Neural crest cell (in vitro differentiated cells): ENCODE measurements at places on chromosomes 11 and 22.

DNA sequence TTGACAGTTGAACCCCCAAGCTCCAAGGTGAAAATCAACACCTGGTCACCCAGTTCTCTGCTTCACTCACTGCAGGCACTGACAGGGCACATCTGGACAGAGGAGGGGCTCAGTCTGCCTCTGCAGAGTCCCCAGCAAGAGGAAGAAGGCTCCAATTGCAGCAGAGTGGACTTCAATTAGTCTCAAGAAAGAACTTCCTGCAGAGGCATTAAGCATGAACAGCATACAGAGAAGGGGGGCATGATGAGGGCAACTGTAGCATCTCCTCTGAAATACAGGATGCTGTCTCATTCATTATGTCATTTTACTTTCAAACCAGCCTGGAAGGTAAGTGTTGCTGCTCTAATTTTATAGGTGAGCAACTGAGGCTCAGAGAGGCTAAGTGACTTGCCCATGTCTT lies 11.1 kb downstream of the GDPD5 start:
- DNase-seq = no peak

DNA sequence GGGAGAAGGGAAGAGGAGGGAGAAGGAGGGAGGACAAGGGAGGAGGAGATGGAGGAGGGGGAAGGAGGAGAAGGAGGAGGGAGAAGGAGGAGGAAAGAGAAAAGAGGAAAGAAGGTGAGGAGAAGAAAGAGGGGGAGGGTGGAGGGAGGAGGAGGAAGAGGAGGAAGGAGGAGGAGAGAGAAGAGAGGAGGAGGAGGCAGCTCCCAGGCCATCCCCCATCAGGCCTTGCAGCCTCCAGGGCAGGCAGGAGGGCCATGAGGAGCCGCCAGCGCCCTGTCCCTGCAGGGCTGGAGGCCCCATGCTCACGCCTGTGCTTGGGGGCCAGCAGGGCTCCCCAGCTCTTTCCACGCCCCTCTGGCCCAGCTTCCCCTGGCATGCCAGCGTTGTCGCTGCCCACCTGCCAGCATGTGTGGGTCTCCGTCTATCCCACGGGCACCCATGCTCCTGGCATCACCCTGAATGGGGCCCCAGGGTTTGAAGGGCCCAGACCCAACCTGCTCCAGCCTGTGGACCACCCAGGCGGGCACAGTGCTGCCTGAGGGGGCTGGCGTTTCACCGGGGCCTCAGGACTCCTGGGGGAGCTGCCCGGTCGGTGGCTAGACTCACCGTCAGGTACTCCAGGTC lies 5.2 kb downstream of the TSPAN32 start:
- no peak for DNase-seq

GRCh38 chr11:134509381-134510232 lies 97.6 kb upstream of the B3GAT1 start:
- no peak for DNase-seq

DNA sequence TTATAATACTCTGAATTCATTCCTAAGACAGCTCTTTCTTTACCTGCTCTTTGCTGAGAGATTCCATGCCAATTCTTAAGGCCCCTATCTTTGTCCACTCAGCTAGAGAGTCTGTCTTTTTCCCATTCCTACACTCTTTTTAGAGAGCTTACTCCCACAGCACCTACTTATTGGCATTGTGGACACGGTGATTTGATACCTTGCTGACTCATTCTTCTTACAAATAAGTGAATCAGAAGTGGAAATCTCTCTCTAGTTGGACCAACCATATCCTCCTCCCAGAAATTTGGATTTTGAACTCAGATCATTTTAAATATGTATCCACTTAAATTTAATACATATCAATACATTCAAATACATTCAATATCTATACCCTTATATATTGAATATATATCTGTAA lies 32.5 kb upstream of the OR6M1 start:
- no peak for DNase-seq

GRCh38 chr11:70156291-70157037 lies 46.6 kb upstream of the FADD start:
- DNase-seq = no peak

- DNase-seq = no peak
These were observed 23.3 kb downstream of the KCNJ5 start for GRCh38 chr11:128914216-128915148.

DNA sequence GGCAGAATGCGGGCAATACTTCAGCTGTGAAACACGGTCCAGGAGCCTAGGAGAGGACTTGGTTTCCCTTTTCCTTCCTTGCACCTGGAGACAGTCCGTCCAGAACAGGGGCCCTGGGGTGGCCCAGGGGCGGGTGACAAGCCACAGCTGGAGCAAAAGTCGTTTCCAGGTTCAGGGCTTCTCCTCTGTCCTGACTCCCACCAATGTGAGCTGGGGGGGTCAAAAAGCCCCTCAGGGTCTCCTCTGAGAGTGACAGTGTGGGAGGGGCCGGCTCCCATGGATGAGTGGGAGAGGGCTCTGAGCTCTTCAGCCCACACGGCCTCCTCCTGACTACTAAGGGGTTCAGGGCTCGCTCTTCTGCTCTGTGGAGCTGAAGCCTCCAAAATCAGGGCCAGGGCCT lies 20.1 kb upstream of the ARFGAP3 start:
- DNase-seq = no peak

- no peak for DNase-seq
These were observed 2.6 kb downstream of the KRTAP5-5 start for GRCh38 chr11:1632053-1632714.

GRCh38 chr22:43637275-43638260 lies 174.5 kb downstream of the EFCAB6 start:
- no peak for DNase-seq

GRCh38 chr22:20238536-20238900 lies 29.6 kb downstream of the RTN4R start:
- peak; percentile 36 for DNase-seq

GRCh38 chr22:49015459-49015858 lies 812.2 kb downstream of the BRD1 start:
- DNase-seq = no peak

DNA sequence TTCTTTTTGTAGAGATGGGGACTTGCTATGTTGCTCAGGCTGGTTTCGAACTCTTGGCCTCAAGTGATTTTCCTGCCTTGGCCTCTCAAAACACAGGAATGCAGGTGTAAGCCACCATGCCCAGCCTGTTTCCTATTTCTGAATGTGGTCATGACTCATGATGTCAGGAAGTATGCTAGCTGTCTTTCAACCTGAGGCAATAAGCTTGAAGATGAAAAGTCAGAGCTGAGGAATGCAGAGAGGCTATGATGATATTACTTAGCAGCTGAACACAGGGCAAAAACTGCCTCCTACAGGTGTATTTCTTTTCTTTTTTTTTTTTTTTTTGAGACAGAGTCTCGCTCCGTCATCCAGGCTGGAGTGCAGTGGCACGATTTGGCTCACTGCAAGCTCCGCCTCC lies 9.0 kb upstream of the NUCB2 start:
- DNase-seq = no peak

- no peak for DNase-seq
These were observed 48.6 kb downstream of the MORC2 start for GRCh38 chr22:30919973-30920372.

GRCh38 chr22:17159504-17159951 lies 451 bp upstream of the HDHD5 start:
- DNase-seq = no peak

DNA sequence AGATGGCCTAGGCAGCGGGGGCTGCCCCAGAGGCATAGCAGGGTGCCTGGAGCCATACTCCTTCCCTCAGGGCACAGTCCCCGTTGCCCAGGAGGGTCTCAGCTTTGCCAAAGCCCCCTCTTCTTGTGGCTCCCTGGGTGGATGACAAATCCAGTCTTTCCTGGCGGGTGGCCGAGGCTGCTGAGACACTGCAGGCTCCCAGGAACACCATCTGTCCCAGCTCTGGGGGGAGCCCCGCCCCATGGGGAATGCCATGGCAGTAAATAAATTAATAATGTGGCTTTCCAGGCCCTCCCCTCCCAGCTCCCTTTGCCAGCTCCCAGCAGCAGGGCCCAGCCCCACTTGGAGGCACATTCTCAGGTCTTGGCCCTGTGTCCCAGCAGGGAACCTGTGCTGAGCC lies 45.0 kb downstream of the PDE2A start:
- no peak for DNase-seq

DNA sequence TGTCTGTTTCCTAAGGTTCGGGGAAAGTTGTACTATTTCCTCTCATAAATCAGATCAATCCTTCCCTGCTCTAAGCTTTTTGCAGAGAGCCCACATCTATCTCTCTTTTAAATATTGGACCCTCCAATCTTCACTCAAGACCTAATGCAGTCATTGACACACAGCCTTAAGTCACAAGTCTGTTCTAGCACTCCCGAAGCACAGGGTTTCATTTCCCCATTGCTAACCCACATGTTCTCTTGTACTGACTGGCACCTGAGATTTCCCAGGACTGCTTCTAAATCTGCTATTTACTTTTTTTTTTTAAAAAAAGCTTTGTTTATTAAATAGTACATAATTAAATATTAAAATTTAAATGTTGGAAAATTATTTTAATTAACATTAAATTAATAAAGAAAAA lies 674.7 kb downstream of the TBC1D22A start:
- no peak for DNase-seq

GRCh38 chr11:12518606-12519385 lies 141.4 kb downstream of the PARVA start:
- no peak for DNase-seq

DNA sequence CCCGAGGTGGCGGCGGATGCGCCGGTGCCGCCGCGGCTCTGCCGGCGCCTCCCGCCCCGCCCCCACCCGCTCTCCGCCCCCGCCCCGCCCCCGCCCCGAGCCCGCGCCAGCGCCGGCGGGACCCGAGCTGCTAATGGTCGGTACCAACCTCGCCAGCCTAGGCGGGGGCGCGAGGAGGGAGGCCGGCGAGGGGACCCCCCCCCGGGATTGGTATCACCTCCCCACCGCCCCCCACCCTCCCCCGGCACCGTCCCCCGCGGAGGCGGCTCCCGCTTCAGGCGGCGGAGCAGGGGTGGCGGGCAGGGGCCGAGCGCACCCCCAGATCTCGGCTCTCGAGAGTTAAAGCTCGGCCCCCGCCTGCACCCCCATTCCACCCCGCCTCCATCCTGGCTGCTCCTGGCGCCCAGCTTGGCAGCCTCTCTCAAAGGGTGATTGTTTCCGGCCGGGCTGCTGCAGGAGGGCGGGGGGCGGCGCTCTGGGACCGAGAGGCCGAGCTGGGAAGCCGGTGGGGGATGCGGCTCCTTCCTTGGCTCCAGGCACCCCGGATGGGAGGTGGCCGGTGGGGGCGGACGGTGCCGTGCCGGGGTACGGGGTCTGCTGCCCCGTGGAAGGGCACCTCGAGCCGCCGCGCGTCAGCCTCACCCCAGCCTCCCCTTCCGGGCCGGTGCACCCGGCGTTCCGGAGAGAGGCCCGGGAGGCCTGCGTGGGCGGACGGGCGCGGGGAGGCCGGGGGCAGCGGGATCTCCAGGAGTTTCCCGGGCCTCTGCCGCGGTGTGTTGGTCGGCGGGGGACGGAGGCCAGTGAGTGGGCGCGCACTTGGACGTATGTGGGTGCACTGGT lies at the start of gene B3GAT1:
Gene B3GAT1 (minus strand): TSS at position 40 of the 840 bp plus-strand sequence. CDS start 24,583 bp downstream, outside the sequence.
- DNase-seq = peak; percentile 54

- no peak for DNase-seq
These were observed 7.6 kb downstream of the SLC39A13 start for GRCh38 chr11:47415949-47416472.

DNA sequence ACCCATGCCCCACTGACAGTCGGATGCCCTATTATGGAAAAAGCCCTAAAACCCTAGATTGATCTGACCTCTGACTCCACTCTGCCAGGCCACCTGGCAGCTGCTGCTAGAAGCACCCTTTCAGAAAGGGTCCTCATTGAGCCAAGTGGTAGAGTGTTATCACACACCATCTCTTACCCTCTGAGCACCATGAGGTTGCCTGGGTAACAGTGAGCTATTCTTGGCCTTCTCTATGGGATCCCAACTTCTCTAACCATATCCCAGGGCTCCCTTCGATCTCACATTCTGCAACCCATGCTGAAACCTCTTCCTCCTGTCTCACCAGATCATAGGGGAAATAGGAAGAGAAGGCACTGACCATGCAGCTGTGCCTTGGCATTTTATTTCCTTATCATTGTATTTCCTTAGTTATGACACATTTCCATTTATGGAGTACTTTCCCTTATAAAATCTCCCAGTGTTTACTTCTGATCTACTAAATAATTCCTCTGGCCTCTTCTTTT lies 52.7 kb downstream of the MPPED2 start:
- no peak for DNase-seq

GRCh38 chr22:24367841-24368240 lies 59.6 kb upstream of the ADORA2A start:
- no peak for DNase-seq

- DNase-seq = no peak
These were observed 159.2 kb downstream of the MSANTD4 start for GRCh38 chr11:105862736-105863367.

DNA sequence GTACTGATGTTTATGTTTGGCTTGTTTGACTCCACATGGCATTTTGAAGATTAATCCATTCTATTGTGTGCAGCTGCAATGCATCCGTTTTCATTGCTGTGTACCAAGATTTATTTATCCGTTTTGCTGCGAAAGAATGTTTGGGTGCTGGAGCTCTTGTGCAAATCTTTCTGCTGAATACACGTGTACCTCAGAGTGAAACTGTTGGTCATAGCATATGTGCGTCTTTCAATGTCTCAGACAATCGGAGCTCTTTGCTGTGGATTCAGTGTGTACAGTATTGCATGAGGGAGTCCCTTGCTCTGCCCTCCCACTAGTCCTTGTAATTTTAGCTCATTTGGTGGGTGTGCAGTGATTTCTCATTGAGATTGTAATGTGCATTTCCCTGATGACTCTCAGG lies 545.4 kb downstream of the TBC1D22A start:
- no peak for DNase-seq

DNA sequence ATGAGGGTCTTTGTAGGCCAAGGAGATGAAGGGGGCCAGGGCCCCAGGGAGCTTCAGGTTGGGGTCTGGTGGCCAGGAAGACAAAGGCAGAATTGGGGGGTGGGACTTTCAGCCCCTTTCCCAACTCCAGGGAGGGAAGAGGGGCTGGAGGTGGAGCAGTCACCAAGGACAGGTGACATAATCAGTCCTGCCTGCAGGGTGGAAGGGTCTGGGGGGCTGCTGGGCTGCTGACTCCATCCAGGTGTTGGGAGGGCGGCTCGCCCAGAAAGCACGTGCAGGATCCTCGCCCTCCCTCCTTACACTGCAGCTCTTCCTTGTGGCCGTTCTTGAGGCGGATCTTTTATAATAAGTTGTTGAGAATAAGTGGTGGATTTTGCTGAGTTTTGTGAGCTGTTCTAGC lies 1491.1 kb downstream of the TBC1D22A start:
- no peak for DNase-seq

DNA sequence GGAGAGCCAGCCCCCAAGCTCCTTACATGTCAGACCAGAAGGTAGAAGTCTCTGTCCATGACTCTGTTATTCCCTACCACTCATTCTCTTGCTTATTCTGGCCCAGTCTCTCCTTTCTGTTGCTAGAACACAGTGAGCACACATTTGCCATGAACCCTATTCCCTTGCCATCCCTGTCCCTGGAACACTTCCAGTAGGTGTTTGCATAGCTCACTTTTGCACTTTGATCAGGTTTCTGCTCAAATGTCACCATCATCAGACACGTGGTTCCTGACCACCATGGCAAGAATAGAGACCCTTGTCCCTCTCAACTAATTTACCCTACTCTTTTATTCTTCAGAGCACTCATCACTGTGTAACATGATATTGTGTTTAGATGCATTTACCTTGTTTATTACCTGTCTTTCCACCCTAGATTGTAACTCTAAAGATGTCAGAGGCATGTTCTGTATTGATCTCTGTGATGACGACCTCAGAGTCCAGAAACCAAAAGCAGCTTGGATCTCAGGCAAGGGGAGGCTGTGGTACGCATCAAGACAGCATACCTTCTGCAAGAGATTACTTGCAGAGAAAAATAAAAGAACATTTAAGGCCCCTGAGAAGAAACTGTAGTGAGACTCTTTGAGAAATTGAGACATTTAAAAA lies 606.4 kb downstream of the OPCML start:
- DNase-seq = no peak
